A549 treated with Hydrocortisone at 1 μM for 4 hours (cell line): ENCODE measurements at places on chromosomes 12 and 14. TPM values are rescaled to one million over a fixed set of nuclear protein-coding genes. Genes with fewer than 3 reads are reported as not detected.

The PPM1H gene
- total RNA-seq, result 6.4 to 10.8 TPM (median 6.9 TPM) in 5 replicates

The DIO2 gene
- 1.6 to 2.7 TPM (median 2.1 TPM) in 5 replicates for total RNA-seq

The MDP1 gene
- total RNA-seq, result 28.0 to 33.9 TPM (median 32.1 TPM) in 5 replicates

The JAG2 gene
- total RNA-seq, result 20.6 to 25.9 TPM (median 24.0 TPM) in 5 replicates

The TRIM9 gene
- 12.1 to 14.2 TPM (median 13.5 TPM) in 5 replicates for total RNA-seq

The CMA1 gene
- total RNA-seq, result not detected in 5 replicates

The OTX2 gene
- not detected in 5 replicates for total RNA-seq

The CEP170B gene
- total RNA-seq, result 21.6 to 26.6 TPM (median 22.6 TPM) in 5 replicates

The ADAM21 gene
- 0.03 TPM in 2 of 5 replicates, not detected in the others for total RNA-seq

The TIMELESS gene
- 33.4 to 38.2 TPM (median 36.3 TPM) in 5 replicates for total RNA-seq

The HOXC12 gene
- 0.02 to 0.05 TPM in 2 of 5 replicates, not detected in the others for total RNA-seq

The SLC25A47 gene
- not detected in 5 replicates for total RNA-seq

The GLIPR1L1 gene
- total RNA-seq, result not detected in 5 replicates

The ANO2 gene
- 0.05 to 0.13 TPM (median 0.07 TPM) in 3 of 5 replicates, not detected in the others for total RNA-seq

The MAP1LC3B2 gene
- total RNA-seq, result 0.47 to 1.6 TPM (median 1.3 TPM) in 5 replicates

The OR6C70 gene
- total RNA-seq, result not detected in 5 replicates

The NDRG2 gene
- 1.7 to 3.3 TPM (median 2.4 TPM) in 5 replicates for total RNA-seq

The KRT78 gene
- 0.07 to 0.45 TPM (median 0.25 TPM) in 4 of 5 replicates, not detected in the other for total RNA-seq

The SERPINA1 gene
- 1.2 to 2.2 TPM (median 1.9 TPM) in 5 replicates for total RNA-seq

The BIN2 gene
- 0.09 to 0.25 TPM (median 0.14 TPM) in 5 replicates for total RNA-seq

The SOAT2 gene
- 0.10 to 0.37 TPM (median 0.26 TPM) in 5 replicates for total RNA-seq

The BEGAIN gene
- total RNA-seq, result 5.4 to 7.0 TPM (median 5.8 TPM) in 5 replicates

The CCDC60 gene
- not detected in 5 replicates for total RNA-seq

The OR11G2 gene
- total RNA-seq, result not detected in 5 replicates
